SJSA1 (cell line): ENCODE measurements at places on chromosomes 5 and 9.

- peak; percentile 58 for DNase-seq
These were observed 217.5 kb upstream of the S1PR3 start for GRCh38 chr9:88773627-88774244.

DNA sequence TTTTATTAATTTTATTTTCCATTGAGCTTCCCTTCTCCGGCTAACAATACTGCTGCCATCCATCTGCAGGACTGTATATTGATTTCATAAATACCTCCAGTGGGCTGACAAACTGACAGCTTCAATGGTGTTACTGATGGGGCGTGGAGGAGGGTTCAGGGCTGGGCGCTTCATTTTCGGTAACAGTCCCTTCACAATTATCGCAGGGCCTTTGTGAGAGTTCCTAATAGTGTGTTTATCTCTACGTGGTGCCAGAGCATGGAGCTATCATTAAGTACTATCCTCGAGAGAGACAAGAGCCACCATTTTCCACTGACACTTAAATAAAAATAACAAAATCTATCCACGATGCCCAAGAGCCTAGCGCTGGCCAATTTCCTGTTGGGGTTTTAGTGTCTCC, 307.0 kb upstream of the PANK3 start:
- no peak for DNase-seq

- DNase-seq: peak; percentile 52
These were observed 260.3 kb upstream of the KLF4 start for GRCh38 chr9:107749787-107750444.

- no peak for DNase-seq
These were observed 6.4 kb downstream of the TSPAN17 start for GRCh38 chr5:176653401-176654385.

DNA sequence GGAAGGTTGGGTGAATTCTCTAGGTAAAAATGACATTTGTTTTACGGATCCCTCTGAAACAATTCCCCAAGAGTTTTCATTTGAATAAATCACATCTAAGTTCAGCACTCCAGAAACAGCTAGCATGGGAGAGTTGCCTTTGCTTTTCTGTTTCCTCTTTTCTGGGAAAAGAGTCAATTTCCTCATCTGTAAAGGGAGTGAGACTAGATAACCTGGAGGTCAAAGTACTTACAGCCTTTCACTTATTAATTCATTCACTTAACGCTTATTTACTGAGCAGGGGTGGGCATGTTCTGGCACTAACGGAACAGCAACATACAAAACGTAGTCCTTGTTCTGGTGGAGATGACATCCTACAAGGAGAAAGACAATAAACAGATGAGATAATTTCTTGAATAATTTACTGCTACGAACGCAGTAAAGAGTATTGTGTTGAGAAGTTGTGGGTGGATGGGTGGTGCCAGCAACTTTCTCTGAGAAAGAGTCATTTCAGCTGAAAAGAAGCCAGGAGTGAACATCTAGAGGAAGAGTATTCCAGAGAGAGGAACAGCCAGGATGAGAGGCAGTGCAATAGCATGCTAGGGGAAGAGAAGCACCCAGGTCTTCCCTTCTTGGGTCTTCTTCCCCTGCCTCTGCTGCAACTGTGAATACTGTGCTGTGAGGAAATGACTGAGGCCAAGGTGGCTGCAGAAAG, 335.6 kb downstream of the ZSWIM6 start:
- DNase-seq: no peak

DNA sequence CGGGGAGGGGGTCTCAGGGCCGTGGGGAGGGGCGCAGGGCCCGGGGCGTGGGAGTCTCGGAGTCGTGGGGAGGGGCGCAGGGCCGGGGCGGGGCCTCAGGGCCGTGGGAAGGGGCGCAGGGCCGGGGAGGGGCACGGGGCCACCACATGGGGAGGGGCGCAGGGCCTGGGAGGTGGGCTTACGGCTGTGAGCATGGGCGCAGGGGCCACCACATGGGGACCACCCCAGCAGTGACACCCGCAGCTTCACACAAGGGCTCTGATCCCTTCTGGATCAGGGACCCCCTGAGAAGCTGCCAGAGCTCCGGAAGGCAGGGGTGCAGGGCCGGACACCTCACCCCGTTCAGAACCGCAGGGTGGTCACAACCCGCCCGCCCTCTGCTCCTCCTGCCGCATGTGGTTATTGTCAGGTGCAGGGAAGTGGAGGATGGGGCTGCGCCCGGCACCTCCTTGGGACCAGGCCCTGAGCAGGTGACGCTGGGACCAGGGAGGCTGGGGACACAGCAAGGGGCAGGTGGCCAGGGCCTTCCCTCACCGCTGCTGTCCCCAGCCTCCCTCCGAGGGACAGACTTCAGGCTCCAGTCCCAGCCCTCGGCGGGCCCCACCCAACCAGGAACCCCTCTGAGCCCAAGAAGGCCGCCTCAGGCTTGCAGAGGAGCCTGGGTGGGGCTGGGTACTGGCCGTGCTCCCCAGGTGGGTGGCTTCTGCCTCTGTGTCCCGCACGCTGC, 53.7 kb downstream of the EXD3 start:
- DNase-seq: no peak

DNA sequence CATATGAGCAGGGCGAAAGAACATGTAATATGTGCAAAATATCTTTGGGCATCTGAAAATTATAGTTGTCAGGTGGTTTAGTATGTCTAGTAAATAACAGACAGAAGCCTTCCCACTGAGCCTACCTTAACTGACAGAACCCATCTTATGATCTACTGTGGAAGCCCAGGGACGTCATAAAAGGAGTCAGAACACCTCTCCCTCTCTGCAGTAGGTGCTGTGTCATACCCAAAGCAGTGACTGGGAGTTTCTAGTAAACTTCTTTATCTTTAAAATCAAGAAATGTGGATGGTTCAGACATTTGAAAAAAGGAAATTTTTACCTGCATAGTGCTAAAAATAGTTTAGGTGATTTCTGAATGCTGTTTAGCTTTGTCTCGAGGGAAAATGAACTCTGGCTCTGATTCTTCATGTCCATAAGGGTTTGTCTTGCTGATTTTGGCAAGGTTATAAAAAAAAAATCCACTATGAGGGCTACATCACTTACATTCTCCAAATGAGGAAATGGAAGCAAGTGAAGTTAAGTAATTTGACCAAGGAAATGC, 104.0 kb downstream of the NUDT12 start:
- no peak for DNase-seq

GRCh38 chr5:66912787-66913186, 283.8 kb downstream of the CD180 start:
- no peak for DNase-seq

GRCh38 chr5:115818821-115819220, 2.4 kb upstream of the CDO1 start:
- DNase-seq: no peak

GRCh38 chr5:142006363-142007236, 6.2 kb downstream of the GNPDA1 start:
- no peak for DNase-seq

DNA sequence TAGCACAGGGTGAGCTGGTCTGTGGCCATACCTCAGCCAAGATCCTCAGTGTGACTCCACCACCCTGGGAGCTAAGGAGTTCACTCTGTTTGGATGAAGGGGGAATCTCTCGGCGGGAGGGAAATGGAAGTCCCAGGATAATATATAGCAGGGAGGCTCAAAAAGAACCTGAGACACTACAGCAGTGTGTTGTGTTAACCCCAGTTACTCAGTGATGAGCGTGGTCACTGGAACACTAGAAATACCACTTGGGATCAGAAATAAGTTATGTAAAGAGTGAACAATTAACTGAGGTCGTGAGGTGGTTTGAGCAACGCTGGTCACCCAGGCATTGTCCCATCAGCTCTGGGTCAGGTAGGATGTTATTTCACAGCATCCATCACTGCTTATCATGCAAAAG, 59.3 kb upstream of the ADAMTS16 start:
- DNase-seq: no peak

- DNase-seq: no peak
These were observed 9.5 kb downstream of the ARRDC3 start for GRCh38 chr5:91373600-91373999.

- no peak for DNase-seq
These were observed 488.1 kb upstream of the EDIL3 start for GRCh38 chr5:84872768-84873167.

DNA sequence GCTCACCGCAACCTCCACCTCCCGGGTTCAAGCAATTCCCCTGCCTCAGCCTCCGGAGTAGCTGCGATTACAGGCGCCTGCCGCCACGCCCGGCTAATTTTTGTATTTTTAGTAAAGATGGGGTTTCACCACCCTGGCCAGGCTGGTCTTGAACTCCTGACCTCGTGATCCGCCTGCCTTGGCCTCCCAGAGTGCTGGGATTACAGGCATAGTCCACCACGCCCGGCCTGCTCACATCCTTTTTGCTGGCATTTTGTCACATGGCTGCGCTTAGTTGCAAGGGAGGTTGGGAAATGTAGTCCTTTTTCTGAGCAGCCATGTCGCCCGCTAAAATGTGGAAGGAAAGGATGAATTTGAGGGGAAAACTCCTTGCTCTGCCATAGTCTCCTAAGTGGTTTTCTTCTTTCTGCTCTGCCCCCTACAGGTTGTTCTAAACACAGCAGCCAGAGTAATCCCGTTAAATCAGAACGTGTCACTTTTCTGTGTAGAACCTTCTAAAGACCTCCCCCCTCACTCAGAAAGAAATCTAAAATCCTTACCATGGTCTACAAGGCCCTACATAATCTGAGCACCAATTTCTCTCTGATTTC, 57.8 kb upstream of the HSPA9 start:
- DNase-seq: peak; percentile 20

DNA sequence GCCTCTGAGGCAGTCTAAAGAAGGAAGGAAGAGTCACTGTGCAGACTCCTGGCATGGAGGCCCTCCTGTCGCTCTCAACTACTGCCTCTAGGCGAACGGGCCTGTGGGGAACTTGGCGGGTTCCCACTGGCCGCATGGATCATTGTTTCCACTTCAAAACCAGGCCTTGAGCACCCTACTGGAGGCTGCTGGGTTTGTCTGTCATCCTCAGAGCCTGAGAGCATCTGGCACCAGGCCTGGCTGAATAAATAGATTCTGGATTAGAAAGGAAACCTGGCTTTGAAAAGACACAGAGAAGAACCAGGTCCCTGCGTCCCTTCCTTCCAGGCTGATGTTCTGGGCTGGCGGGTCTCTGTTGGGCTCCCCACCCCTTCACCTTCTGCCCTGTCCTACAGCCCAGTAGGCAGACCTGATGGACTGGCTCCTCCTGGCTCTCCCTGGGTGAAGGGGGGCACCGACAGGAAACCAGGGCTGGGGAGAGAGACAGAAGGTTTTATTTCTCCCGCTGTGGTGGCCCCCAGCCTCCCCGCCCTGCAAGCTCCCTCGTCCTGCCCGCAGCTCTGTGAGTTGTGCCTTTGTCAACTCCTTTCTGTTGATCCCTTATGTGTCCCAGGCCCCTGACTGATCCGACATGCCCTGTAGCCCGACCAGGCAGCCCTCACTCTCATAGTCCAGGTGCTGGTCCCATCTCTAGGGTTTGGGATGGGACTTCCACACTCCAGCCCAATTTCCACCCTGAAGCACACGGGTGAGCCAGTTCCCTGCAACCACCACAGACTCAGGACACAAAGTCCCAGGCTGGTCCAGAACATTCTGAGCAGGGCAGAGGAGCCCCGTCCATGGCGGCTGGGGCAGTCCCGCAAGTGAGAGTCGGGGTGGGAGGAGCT, 50.1 kb downstream of the ADAMTS2 start:
- DNase-seq: no peak

DNA sequence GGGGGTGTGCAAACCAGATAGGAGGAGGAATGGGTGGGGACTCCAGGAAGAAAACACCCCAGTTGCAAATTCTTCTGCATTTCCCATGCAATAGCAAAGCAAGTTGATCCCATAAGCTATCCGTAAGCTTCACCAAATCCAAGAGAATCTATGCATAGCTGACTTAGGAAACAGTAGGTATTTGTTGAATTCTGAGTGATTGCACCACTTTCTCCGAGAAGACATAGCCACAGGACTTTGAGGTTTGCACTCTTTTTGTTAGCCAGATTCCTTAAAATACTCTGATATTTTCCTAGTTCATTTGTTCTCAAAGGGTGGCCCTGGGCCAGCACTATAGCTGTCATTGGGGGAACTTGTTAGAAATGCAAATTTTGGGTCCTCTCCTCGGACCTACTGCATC, 271.9 kb downstream of the SLIT3 start:
- DNase-seq: peak; percentile 38

GRCh38 chr5:41334221-41334620, 120.9 kb upstream of the C6 start:
- no peak for DNase-seq

GRCh38 chr5:93385655-93386054, 195.4 kb downstream of the NR2F1-AS1 start:
- DNase-seq: no peak

GRCh38 chr5:90390928-90391327, 18.6 kb downstream of the CETN3 start:
- DNase-seq: no peak

DNA sequence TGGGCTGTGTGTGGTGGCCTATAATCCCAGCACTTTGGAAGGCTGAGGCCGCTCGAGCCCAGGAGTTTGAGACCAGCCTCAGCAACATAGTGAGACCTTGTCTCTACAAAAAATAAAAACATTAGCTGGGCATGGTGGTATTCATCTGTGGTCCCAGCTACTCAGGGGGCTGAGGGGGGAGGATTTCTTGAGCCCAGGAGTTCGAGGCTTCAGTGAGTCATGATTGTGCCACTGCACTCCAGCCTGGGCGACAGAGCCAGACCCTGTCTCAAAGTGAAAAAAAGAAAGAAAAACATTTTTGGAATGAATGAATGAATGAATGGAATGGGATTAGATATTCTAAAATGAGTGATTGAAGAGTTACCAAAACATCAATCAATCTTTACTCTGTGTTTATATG, 85.8 kb downstream of the FGF1 start:
- no peak for DNase-seq

- DNase-seq: no peak
These were observed 85.6 kb downstream of the GADD45G start for GRCh38 chr9:89690334-89690912.

GRCh38 chr9:35771534-35771933, 17.5 kb upstream of the MSMP start:
- no peak for DNase-seq

DNA sequence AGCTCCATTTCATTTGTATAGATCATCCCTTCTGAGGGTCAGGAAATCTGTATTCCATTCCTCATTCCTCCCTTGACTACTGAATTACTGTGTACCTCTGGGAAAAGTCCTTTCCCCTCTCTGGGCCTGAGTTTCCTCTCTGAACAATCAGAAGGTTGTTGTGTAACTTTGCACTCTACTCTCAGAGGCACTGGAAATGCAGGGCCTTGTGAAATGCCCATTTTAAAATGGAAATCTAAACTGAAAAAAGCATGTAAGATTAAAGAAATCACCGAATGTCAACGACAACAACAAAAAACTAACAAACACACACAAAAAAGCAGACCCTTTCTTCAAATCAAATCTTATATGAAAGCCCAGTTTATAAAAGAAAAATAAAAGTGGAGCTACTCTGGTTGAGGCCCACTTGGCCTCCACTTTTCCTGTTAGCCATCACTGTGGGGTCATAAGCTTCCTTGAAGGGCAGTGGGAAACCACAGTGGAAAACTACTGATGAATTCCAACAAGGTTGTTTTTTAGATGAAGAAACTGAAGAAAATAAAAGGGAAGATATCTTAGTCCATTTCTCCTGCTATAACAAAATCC, 21.6 kb upstream of the GRPEL2 start:
- no peak for DNase-seq

GRCh38 chr5:143222287-143223231, 180.9 kb downstream of the NR3C1 start:
- no peak for DNase-seq

GRCh38 chr5:56565283-56565615, 250.1 kb upstream of the MAP3K1 start:
- DNase-seq: no peak
